Naive B cell (primary cell): ENCODE measurements at places on chromosomes 5 and 9. TPM values are rescaled to one million over a fixed set of nuclear protein-coding genes. Genes with fewer than 3 reads are reported as not detected.

Gene C1QTNF3
- polyA plus RNA-seq: not detected

DNA sequence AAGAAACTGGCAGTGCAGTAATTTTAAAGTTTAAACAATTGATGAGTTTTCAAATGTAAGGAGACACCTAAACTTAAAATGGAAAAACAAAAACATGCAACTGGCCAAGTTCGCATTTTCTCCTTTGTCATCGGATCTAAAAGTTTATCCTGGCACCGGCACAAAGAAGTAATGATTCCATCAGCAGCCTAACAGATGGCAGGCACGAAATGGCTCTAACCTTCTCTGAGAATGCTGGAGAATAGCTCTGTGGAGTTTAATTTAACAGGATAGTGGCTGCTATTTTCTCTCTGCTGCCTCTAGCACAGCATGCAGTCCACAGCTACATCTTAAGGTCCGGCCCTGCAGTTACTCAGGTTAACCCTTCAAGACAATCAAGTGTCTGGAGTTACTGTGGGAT, 82.2 kb downstream of the PRELID2 start:
- H3K4me1 ChIP-seq: no peaks in the 10 kb centered on the region
- H3K27ac ChIP-seq: no peak overlapping the region
- no peak for DNase-seq
- no peak overlapping the region for H3K4me3 ChIP-seq

Gene ERMP1
- polyA plus RNA-seq: 5.4 TPM

Gene LCNL1
- polyA plus RNA-seq: not detected

DNA sequence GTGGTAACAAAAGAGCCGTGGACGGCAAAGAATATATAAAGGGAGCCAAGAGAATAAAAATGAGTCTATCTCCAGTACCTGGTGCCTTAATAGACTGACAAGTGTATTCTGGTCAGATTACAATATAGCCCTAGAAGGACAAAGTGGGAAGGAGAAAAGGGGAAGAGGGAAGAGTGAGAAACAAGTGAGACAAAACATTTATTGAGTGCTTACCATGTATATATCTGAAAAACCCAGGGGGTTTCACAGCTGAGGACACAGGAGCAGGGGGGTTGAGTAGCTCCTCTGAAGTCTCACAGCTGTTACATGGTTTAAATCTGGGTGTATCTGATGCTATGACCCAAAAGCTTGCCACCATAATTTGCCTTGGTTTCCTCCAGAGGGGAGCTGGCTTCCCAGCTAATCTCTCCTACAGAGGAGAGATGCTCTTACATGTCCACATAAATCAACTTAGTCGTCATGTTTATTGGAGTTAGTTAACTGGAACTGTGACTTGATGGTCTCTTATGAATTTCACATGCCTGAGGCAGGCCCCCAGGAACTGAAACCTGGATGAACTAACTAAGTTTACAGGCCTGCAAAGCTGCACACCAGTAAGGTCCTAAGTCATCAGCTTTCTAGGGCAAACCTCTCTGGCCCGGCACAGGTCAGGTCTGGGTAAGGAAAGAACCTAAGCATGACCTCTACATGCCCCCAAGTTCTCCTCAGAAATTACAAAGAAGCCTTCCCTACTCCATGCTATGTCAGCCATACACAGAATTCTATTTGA, 15.5 kb downstream of the SIL1 start:
- no peak for DNase-seq
- H3K27me3 ChIP-seq: no peaks in the 10 kb centered on the region
- no peaks in the 10 kb centered on the region for H3K36me3 ChIP-seq
- H3K27ac ChIP-seq: no peak overlapping the region

GRCh38 chr9:36999728-37000333, 34.2 kb downstream of the PAX5 start:
- H3K36me3 ChIP-seq: peaks cover 36% of the 10 kb centered on the region
- H3K27me3 ChIP-seq: no peaks in the 10 kb centered on the region
- peak overlapping the region; percentile 86 for H3K4me3 ChIP-seq
- peak overlapping the region; percentile 97 for H3K27ac ChIP-seq
- DNase-seq: no peak

- H3K4me3 ChIP-seq: no peak overlapping the region
- DNase-seq: no peak
- H3K4me1 ChIP-seq: no peaks in the 10 kb centered on the region
- H3K36me3 ChIP-seq: no peaks in the 10 kb centered on the region
Observed at GRCh38 chr9:136516191-136516654, 29.6 kb downstream of the NOTCH1 start.
